NCI-H1092 (cell line): ENCODE measurements at places on chromosomes 12 and 14.
A peak's percentile ranks its signal among the peaks of the same experiment; 100 is the strongest.

- DNase-seq, result no peak
These were observed 115.0 kb upstream of the EVL start for GRCh38 chr14:99950181-99950580.

DNA sequence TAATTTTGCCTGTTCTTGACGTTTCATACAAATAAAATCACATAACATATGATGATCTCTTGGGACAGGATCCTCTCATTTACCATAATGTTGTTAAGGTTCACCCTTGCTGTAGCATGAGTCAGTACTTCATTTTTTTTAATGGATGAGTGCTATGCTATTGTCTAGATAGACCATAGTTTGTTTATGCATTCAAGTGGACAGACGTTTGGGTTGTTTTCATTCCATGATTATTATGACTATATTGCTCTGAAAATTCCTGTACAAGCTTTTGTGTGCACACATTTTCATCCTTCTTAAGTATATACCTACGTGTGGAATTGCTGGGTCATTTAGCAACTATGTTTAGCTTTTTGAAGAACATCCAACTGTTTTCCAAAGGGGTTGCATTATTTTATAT lies 325.6 kb upstream of the TMEM132C start:
- DNase-seq, result no peak

DNA sequence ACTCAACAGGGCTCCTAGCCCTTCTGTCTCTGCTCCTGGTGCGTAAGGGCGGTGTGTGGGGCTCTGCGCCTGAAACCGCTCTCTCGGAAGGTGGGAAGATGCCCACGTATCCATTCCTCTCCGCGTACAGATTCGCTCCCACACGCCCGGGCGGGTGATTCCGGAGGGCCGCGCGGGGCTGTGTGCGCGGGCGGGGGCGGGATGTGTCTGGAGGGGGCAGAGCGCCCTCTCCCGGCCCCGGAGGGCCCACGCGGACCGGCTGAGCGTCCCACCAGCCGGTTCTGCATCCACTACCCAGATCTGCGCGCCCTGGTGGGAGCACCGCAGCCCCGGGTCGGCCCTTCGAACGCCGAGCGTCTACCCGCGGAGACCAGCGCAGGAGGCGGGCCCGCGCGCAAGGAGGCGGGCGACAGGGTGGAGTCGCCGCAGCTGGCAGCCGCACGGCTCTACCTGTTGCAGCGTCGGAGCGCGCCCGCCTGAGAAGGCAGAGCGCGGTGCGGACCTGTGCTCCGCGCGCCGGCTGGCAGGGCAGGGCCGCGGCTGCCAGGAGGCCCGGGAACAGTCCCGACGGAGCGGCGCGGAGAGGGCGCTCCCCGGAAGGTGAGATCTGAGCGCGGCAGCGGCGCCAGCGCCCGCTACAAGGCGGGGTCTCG lies 1.4 kb upstream of the KCNK13 start:
- DNase-seq, result peak; percentile 34

DNA sequence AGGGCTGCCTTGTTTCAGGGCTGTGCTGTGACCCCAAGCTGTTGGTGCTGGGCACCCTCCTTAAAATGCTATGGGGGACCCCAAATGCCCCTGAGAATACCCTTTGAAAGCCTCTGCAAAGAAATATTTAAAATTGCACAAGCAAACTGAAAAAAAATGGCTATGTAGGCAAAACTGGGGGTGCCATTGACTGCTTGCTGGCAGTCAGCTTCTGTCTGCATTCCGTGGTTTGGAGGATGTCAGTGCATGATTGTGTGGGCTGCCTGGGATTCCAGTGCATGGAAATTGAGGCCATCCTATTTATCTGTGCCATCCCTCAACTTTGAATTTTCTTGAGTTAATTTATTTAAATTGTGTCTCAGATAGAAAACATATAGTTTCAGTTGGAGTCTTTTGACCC lies 113.7 kb upstream of the RTL1 start:
- DNase-seq, result no peak

GRCh38 chr12:104462931-104463339 lies 6.2 kb downstream of the CHST11 start:
- no peak for DNase-seq

DNA sequence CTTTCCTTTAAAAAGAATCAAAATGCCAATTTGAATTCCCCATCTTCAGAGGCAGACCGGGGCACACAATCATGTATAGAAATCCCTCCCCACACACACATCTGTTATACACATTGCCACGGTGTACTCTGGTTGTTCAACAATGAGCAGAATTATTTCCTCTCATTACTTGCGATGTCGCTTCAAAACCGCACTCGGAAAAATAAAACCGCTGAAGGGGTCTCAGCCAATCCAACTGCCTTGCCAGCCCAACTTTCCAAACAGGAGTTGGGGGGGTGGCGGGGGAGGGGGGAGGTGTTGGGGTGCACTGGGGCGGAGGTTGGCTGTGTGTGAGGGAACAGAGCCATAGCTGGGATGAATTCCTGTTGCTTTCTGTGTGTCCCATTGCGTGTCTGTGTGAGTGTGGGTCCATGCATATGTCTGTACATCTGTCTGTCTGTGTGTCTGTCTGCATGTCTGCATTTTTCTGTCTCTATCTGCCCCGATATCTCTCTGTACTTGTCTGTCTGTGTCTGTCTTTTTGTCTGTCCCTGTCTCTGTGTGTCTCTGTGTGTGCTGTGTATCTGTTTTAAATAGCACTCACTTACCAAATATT lies 163.6 kb upstream of the TBX3 start:
- no peak for DNase-seq

- no peak for DNase-seq
These were observed 232.5 kb downstream of the SLC41A2 start for GRCh38 chr12:104725610-104726009.

GRCh38 chr14:76100236-76100635 lies 51.5 kb upstream of the GPATCH2L start:
- no peak for DNase-seq

GRCh38 chr14:100037353-100037752 lies 27.9 kb upstream of the EVL start:
- no peak for DNase-seq

GRCh38 chr14:37254411-37254947 lies 56.7 kb downstream of the MIPOL1 start:
- no peak for DNase-seq

DNA sequence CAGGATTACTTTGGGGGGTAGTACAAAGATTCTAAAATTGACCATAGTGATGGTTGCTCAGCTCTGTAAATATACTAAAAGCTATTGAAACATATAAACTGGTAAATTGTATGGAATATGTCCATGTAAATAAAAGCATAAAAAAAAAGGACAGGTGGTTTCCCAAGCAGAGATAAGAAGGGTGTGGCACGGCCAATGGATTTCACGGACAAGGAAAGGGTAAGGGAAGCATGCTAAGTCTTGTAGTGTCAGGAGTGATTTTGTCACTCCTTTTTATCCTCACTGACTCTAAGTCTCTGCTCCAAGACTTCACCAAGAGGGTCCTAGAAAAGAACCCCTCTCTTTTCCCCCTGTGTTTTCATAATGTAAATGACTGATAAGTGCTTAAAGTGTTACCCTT lies 229.2 kb downstream of the SPTSSA start:
- no peak for DNase-seq

GRCh38 chr12:105107494-105108371 lies at the start of gene WASHC4:
Gene WASHC4, plus strand, starts transcription at chr12:105107731. Its CDS starts 70 bp downstream, at chr12:105107801.
- DNase-seq, result peak; percentile 78

DNA sequence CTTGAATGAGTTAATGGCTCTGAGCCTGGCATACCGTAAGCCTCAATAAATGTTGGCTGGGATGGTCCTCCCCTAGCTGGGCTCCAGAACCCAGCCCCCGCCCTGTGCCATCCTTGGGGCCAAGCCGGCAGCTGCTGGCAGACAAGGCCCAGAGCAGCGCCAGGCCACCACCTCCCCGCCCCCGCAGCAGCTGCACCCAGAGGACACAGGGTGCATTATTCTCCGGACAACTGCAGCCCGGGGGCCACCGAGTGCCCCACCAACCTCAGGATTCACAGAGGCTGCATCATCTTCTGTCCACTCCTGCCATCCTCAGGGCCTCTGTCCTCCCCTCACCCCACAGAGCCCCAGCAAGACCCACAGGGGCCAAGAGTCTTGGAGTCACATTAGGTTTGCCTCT lies 92.7 kb downstream of the NCOR2 start:
- no peak for DNase-seq

- no peak for DNase-seq
These were observed 2.3 kb downstream of the PAPLN start for GRCh38 chr14:73239393-73240241.

GRCh38 chr12:89756585-89757398 lies 48.2 kb upstream of the ATP2B1 start:
- no peak for DNase-seq

GRCh38 chr14:73422515-73422914 lies 35.8 kb downstream of the NUMB start:
- no peak for DNase-seq

DNA sequence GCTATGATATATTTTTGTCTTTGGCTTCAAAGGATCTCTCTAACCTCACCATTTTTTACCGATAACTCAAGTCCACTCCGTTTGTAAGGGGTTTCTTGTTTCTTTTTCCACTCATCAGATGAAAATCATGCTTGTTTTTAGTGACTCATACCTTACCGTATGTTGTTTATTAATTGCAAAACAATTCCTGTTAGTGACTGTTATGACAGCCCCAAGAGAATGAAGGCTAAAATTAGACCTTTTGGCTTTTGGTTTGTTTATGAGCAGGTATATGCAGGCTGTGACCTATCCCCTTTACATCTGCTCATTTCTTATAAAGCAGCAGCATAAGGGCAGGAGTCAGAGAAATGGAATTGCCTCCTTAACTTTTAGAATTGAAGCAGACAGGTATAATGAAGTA lies 319.8 kb downstream of the CEP128 start:
- DNase-seq, result no peak

GRCh38 chr12:101826766-101827368 lies 3.9 kb downstream of the GNPTAB start:
- no peak for DNase-seq

DNA sequence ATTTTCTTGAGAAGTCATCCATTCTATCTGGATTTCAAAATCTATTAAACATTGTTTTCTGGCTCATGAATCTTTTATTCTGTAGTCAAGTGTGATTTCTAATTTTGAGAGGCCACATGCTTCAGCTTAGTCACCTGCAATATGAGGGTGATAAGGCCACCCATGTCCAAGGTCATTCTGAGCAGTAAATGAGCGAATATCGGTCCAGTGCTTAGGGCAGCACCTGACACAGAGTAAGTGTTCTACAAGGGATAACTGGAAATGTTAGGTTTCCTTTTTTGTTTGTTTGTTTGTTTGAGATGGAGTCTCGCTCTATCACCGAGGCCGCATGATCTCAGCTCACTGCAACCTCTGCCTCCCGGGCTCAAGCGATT lies 34.2 kb downstream of the AACS start:
- no peak for DNase-seq

- DNase-seq, result no peak
These were observed 177.1 kb downstream of the ETV6 start for GRCh38 chr12:11826574-11826973.

DNA sequence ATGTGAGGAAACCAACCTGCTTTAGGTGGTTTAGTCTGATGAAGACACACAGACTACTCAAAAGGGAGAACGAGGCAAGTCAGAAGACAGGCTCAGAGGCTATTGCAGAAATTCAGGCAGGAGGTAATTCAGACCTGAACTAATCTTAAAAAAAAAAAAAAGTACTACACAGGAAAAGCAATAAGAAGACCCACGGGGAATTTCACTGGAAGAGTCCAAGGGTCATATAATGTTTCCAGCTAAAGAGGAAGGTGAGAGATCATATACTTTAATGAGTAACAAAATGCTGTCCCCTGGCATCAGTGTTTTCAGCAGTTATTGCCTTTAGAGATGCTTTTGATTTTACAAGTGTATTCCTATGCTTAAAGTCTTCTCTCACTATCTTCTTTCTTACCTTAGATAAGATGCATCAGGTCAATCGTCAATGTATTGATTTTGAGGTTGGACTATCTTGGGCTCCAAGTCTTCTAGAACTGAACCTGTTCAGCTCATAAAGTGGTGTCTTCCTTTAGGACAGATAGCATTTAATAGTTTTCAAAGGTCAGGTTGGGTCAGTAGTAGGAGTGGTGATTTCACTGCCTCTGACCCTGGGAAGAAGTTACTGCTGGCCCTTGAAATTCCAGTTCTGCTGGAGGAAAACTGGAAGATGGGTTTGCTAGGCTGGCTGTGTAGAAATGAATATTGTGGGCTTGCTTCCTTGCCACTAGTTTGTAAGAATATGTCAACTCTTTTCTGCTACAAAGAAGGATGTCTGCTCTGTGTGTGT lies 60.0 kb downstream of the FAR2 start:
- DNase-seq, result no peak
